ENCODE measurements at places on chromosomes 5 and 9. TPM values are rescaled to one million over a fixed set of nuclear protein-coding genes. Genes with fewer than 3 reads are reported as not detected.

Gene FBP1
- 2.7 TPM for total RNA-seq

Gene FOXE1
- total RNA-seq, result not detected

Gene TLR4
- 1.4 TPM for total RNA-seq

DNA sequence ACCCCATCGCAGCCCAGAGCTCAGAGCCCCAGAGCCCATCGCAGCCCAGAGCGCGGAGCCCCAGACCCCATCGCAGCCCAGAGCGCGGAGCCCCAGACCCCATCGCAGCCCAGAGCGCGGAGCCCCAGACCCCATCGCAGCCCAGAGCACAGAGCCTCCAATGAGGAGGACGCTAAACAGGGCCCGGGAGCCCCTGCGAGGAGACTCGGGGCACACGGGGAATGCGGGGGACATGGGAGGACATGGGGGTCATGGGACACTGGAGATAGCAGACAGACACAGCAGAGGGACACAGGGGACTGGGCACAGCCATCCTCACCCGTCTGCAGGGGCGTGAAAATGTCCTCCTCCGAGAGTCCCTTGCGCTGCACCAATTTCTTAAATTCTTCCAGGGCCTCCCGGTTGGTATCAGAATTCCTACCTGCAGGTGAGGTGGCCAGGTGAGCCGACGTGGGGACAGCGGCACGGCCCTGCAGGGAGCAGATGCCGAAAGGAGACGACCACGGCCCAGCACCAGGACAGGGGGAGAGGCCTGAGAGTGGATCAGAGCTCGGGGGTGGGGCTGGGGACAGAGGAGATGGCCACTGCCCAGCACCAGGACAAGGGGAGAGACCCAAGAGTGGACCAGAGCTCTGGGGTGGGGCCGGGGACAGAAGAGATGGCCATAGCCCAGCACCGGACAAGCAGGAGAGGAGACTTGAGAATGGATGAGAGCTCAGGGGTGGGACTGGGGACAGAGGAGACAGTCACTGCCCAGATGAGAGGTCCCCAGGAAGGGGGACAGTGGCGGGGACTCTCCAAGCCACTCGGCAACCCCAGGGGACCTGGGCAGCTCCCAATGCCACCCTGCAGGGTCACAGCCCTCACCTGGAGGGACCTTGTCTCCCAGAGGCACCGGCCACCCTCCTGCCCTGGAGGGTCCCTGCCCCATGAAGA, 2.8 kb downstream of the OBP2B start:
- H3K4me3 ChIP-seq, result no peak overlapping the region
- no peaks in the 10 kb centered on the region for H3K4me1 ChIP-seq
- H3K36me3 ChIP-seq, result no peaks in the 10 kb centered on the region
- peaks cover 2% of the 10 kb centered on the region for H3K27me3 ChIP-seq

GRCh38 chr9:1869843-1870242, 145.3 kb upstream of the SMARCA2 start:
- no peak overlapping the region for H3K4me3 ChIP-seq
- no peak overlapping the region for H3K27ac ChIP-seq
- no peaks in the 10 kb centered on the region for H3K36me3 ChIP-seq
- no peak for DNase-seq

DNA sequence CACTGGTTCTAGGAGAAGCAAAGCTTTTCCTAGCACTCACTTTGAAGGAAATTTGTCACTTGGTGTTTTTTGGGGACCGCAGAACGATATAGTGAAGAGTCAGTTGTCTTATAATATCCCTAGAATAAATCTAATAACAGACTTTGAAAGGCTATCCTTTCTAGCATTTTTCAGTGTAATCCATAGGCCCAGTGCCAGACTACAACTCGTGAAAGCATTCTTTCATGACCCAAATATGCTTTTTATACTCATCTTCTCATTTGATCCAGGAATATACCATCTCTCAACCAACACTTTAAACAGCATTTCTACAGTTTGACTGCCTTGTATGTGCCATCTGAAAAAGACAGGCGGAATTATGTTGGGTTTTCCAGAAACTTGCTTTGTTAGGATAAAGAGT, 104.0 kb downstream of the ERCC6L2 start:
- H3K27ac ChIP-seq, result no peak overlapping the region
- no peak for DNase-seq
- no peaks in the 10 kb centered on the region for H3K27me3 ChIP-seq
- no peak overlapping the region for H3K4me3 ChIP-seq
- peaks cover 38% of the 10 kb centered on the region for H3K36me3 ChIP-seq

- no peak overlapping the region for H3K27ac ChIP-seq
- peaks cover 16% of the 10 kb centered on the region for H3K4me1 ChIP-seq
- H3K4me3 ChIP-seq, result peak overlapping the region; percentile 68
- no peaks in the 10 kb centered on the region for H3K36me3 ChIP-seq
- peak; percentile 42 for DNase-seq
Observed at GRCh38 chr5:76083555-76084495, 642 bp downstream of the SV2C start.

GRCh38 chr9:138010861-138011260, 133.3 kb downstream of the CACNA1B start:
- H3K36me3 ChIP-seq, result no peaks in the 10 kb centered on the region
- no peak overlapping the region for H3K27ac ChIP-seq
- no peak for DNase-seq
- no peak overlapping the region for H3K4me3 ChIP-seq

DNA sequence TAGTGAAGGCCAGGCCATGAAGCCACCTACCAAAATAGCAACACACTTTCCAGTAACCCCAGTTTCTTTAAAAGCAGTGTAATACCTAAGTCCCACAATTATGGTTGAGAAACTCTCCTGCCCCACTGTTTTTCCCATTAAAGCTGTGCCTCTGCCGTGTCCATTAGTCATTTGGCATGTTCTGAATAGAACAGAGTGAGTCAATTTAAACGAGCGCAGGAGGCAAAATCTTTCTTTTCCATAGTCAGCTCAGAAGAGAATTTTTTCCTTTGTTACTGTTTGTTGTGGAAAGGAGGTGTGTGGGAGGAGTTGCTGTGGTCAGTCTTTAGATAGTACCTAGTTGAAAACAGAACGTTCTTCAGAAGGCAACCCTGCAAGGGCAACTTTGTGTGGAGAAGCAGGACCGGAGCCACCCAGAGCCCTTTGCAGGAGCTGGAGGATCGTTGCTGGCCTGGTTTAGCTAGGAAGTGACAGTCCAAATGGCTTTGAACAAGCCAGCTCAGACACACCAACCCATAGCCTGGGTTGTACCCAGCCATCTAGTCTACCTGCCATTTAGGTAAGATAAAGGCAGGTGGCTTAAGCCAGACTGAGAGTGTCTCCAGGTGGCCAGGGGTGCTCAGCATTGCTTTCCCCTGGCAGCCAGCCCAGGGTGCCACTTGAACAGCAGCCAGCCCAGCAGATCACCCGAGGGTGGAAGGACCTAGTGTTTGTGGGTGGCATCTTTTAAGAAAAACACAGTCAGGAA, 30.4 kb downstream of the GADD45G start:
- no peak overlapping the region for H3K27ac ChIP-seq
- H3K4me3 ChIP-seq, result no peak overlapping the region
- peaks cover 4% of the 10 kb centered on the region for H3K4me1 ChIP-seq
- DNase-seq, result peak; percentile 15

- peaks cover 4% of the 10 kb centered on the region for H3K4me1 ChIP-seq
- H3K4me3 ChIP-seq, result no peak overlapping the region
- H3K27me3 ChIP-seq, result peaks cover 30% of the 10 kb centered on the region
- no peaks in the 10 kb centered on the region for H3K36me3 ChIP-seq
- H3K27ac ChIP-seq, result no peak overlapping the region
Observed at GRCh38 chr5:176719113-176719739, 71.9 kb downstream of the TSPAN17 start.

GRCh38 chr9:92035687-92036410, 79.4 kb downstream of the SPTLC1 start:
- H3K4me1 ChIP-seq, result no peaks in the 10 kb centered on the region
- DNase-seq, result no peak
- no peaks in the 10 kb centered on the region for H3K27me3 ChIP-seq
- no peak overlapping the region for H3K27ac ChIP-seq
- peaks cover 30% of the 10 kb centered on the region for H3K36me3 ChIP-seq

- H3K4me3 ChIP-seq, result no peak overlapping the region
- peaks cover 11% of the 10 kb centered on the region for H3K27me3 ChIP-seq
- DNase-seq, result no peak
- no peaks in the 10 kb centered on the region for H3K4me1 ChIP-seq
- H3K27ac ChIP-seq, result no peak overlapping the region
Observed at GRCh38 chr5:78696637-78697036, 48.1 kb upstream of the LHFPL2 start.

DNA sequence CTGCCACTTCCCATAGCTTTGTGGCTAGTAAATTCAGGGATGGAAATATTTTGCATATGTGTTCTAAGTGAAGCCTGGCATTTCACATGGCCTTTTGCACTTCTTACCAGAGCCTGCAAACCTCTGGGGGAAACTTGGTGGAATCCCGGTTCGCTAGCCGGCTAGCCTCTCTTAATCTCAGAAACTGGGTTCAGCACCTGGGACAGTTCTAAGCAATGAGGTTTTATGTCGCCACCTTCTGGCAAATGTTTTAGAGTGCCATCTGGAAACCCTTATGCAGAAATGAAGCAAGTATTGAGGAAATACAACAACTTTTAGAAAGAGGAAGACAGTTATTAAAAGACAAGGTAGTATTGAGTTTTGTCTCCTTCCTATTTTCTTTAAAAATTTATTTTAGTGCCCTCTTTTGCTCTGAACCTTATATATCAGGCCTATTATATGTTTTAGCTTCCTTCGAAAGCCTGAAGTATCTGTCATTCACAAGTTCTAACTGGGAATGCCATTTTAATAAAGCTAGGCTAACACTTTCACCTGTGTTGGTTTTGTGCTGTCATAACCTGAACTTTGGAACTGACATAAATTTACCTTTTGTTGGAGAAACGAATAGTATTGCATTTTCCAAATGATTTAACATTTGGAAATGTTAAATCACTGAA, 963 bp upstream of the HTR1A start:
- H3K27me3 ChIP-seq, result peaks cover 26% of the 10 kb centered on the region
- no peak overlapping the region for H3K27ac ChIP-seq
- DNase-seq, result no peak
- H3K4me3 ChIP-seq, result no peak overlapping the region
- no peaks in the 10 kb centered on the region for H3K4me1 ChIP-seq
